T-helper 9 cell (primary cell): ENCODE measurements at places on chromosomes 12 and 14.

DNA sequence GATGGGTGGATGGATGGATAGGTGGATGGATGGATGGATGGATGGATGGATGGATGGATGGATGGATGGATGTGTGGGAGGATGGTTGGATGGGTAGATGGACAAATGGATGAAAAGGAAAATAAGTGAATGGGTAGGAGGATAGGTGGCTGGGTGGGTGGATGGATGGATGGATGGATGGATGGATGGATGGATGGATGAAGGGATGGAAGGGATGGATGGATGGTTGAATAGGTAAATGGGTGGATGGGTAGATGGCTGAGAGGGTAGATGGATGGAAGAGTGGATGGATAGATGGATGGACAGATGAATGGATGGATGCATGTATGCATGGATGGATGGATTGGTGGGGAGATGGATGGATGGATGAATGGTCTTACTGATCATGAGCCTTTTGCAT lies 36.5 kb downstream of the MAP1LC3B2 start:
- DNase-seq = no peak

GRCh38 chr14:85040046-85040685 lies 489.8 kb upstream of the FLRT2 start:
- DNase-seq = no peak

- no peak for DNase-seq
Measured at GRCh38 chr12:116455540-116456329, 103.4 kb upstream of the MAP1LC3B2 start.

DNA sequence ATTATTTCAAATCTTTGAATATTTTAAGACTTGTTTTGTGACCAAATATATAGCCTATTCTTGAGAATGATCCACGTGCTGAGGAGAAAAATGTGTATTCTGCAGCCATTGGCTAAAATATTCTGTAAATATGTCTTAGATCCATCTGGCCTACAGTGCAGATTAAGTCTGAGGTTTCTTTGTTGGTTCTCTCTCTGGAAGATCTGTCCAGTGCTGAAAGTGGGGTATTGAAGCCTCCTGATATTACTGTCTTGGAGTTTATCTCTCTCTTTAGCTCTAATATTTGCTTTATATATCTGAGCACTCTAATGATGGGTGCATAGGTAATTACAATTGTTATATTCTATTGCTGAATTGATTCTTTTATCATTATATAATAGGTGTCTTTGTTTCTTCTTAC lies 617.4 kb upstream of the LRFN5 start:
- no peak for DNase-seq

DNA sequence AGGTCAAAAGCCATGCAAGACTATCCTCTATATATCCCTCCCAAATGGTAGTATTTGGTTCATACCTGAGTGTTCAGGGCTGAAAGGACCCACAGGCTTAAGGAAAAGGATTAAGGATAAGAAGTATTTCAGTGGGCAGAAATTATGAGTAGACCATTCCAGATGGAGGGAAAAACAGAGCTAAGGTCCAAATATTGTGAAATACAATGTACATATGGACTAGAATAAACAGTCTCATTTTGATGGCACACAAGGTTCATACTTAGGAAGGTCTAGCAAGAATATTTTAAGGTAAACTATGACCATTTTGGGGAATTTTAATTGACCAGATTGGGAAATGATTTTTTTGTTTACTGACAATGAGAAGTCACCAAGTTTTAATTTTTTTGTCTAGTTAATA lies 124.6 kb downstream of the PRKD1 start:
- DNase-seq = no peak

DNA sequence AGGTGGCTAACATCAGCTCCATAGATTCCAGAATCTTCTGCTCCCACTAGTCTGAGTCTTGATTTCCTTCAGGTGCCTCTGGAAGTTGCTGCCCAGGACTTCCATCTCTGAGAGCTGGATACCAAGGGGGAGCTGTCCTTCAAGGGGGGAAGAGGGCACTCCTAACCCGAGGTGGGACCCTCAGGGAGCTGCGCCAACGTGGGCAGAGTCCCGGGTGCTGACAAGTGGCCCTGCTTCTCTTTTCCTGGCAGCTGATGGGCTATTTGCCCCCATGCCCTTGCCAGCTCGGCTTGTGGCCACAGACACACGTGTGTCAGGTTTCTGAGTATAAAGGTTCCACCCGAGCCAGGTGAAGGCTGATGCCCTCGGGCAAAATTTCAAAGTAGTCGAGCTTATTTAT lies 272.5 kb downstream of the TTC8 start:
- DNase-seq = no peak

DNA sequence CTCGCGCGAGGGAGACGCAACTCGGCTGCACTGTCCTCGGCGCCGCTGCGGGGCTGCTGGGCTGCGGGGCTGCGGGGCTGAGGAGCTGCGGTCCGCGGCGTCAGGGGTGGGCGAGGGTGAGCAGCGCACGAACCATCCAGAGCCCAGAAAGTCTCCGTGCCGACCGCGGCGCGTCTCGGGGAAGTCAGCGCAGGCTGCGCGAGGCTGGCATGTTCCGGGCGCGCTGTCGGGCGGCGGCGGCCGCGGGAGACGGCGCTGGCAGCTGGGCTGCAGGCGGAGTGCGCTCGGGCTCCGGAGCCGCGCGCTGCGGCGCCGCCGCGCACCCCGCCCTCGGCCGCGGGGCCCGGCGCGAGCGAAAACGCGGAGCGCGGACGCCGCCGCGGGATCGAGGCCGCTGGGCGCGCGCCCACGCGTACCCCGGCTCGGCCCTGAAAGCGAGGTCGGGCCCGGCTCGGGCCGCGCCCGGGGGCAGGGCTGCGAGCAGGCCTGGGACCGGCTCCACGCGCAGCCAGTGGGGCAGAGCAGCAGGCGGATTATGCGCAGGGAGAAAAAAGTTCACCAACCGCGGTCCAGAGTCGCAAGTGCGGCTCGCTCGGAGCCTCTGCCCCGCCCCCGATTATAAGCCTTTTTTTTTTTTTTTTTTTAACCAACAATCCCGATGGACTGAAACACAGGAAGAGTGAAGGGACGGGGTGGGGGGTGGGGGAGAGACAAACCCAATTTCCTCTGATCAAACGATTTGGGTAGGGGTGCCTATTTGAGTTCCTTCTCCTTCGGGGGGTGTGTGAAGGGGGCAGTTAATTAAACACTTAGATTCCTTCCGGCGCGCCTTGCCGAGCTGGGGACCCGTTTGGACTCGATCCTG lies at the start of gene PRICKLE1:
PRICKLE1 (minus strand) TSS at position 282 of the 865 bp plus-strand sequence. CDS start 117,230 bp downstream, outside the sequence.
- no peak for DNase-seq

DNA sequence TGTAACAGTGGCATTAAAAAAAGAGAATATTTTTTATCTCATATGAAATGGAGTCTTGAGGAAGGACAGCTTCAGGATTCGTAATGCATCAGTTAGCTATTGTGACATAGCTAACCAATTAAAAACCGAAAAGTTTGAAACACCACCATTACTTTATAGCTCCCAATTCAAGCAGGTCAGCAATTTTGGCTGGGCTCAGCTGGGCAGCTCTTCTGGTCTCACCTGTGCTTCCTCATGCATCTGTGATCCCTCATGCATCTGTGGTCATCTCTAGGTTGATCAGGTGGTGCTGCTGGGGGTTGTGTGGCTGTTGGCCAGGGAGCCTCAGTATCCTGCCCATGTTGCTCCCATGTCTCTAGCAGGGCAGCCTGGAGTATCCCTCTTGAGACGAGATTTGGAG lies 76.7 kb upstream of the KCNA1 start:
- no peak for DNase-seq

DNA sequence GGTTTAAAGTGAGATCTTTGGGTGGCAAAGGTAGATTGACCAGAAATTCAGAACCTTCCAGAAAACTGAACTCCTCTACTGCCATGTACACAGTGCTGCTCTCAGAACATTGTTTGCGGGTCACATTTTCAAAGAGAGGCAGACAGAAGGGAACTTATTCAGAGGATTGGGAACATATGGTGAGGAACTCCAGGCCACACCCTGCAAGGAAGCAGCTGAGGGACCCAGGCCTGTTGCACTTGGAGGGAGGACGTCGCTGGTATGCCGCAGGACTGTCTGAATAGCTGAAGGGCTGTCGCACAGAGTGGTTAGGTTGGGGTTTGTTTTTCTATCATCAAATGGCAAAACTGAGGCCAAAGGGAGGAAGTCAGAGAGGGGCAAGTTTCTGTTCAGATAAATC lies 441.1 kb downstream of the DPF3 start:
- no peak for DNase-seq

- DNase-seq = no peak
Measured at GRCh38 chr12:130160711-130161231, 1.5 kb upstream of the FZD10 start.

DNA sequence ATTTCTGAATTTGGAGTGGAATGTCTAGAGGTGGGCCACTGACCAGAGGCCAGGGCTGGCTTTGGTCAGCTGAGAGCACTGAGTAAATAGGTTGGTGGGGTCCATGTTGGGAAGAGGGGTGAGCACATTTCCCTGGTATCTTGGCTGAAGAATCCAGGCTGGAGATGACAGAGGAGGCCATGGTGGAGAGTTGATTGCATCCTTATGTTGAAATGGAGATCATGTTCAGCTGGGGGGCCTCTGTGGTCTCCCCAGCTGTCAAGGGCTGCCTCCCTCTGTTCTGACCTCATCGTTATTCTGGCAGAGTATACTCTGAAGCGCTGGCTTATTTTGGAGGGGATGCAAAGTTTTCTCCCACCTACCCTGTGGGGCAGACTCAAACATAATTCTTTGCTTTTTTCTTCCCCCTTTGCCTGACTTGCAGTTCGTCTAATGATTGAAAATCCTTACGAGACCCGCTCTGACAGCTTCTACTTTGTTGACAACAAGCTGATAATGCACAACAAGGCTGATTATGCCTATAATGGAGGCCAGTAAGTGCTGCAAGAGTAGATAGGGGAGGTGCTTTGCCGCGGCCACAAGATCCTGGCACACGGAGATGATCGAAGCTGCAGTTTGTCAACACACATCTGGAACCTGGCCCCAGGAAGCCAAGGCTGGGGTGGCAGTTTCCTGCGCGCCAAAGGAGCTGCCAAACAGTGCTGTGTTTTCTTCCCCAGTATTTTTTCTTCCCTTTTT lies 6.0 kb upstream of the ACADS start:
- no peak for DNase-seq

- no peak for DNase-seq
Measured at GRCh38 chr14:76975812-76976211, 52.7 kb downstream of the IRF2BPL start.

- DNase-seq = no peak
Measured at GRCh38 chr12:80257920-80258319, 158.6 kb downstream of the OTOGL start.

GRCh38 chr14:68956724-68957123 lies 22.4 kb downstream of the ACTN1 start:
- DNase-seq = no peak
